ENCODE measurements at places on chromosomes 2 and 18.

- DNase-seq = no peak
Observed at GRCh38 chr18:62017618-62018017, 124.8 kb upstream of the RNF152 start.

- DNase-seq = no peak
Observed at GRCh38 chr2:12602661-12603060, 114.1 kb upstream of the TRIB2 start.

DNA sequence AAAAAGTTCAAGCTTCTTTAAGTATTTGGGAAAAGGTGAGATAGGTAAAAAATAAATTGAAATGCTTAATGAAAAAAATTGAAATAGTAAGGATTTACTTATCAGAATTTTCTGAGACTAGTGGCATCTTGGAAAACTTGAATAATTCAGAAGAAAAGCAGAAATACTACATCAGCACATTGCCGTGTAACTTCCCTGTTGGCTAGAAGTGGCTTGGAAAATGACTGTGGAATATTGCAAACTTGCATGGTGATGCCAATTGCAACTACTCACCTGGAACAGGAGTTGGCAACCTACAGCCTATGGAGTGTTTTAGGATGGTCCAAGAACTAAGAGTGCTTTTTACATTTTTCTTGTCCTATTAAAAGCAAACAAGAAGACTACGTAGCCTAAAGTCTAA lies 603.5 kb upstream of the VRK2 start:
- no peak for DNase-seq

DNA sequence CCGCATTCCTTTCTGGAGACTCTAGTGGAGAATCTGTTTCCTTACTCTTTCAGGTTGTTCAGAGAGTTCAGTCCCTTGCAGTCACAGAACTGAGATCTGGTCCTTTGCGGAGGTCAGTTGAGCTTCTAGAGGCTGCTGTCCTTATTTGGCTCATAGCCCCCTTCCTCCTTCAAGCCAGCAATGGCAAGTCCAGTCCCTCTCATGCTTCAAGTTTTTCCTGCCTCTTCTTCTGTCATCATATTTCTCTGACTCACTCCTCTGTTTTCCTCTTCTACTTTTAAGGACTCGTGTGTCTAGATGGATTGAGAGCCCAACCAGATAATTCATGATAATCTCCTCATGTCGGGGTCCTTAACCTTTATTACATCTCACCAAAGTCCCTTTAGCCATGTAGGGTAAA lies 173.5 kb upstream of the FOSL2 start:
- DNase-seq = no peak

- no peak for DNase-seq
Observed at GRCh38 chr2:38123911-38124310, 48.0 kb upstream of the CYP1B1 start.

DNA sequence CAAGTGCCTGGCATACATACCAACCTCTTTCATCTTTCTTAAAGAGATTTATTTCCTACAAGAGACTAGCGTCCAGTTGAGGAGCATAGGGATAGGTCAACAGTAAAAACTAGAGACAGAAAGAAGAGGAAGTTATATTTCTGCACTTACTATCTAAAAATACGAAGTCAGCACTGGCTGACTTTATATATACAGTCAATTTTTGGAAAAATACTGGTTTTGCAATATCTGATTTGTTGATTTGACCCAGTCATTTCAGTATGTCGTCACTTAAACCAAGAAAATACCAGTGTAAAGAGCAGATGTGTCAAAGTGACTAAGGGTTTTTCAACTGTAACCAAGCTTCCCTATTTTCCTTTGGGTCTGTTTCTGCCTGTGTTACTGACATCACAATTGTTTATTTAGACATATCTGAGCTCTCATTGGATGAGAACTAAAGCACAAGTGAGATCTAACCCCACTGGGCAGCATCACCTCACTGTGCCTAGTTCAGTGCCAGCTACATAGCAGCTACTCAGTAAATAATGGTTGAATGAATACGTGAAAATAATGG lies 23.0 kb downstream of the CYTIP start:
- no peak for DNase-seq

- no peak for DNase-seq
Observed at GRCh38 chr2:140442319-140442718, 1662.1 kb upstream of the NXPH2 start.

DNA sequence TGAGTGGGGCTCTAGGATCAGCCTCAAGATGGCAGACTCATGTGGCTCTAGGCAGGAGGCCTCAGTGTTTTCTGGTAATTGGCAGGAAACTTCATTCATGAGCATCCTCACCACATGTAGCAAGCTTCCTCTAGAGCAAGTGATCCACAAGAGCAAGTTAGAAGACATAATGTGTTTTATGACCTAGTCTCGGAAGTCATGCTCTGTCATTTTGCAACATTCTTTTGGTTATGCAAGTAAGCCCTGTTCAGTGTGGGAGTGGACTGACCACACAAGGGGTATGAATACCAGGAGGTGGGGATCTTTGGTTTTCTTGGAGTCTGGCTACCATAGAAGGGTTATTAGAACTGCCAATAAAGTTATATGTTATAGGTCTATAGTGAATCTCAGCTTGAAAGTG lies 66.8 kb upstream of the STK39 start:
- no peak for DNase-seq

GRCh38 chr18:37564711-37565100 lies 892 bp downstream of the CELF4 start:
- no peak for DNase-seq

- DNase-seq = no peak
Observed at GRCh38 chr2:16940214-16940613, 274.6 kb upstream of the CYRIA start.
